ENCODE measurements at places on chromosomes 7 and 10.

- peak; percentile 82 for DNase-seq
These were observed 15.0 kb downstream of the SNX8 start for GRCh38 chr7:2299131-2299829.

- DNase-seq = no peak
These were observed 68.5 kb downstream of the LRRN3 start for GRCh38 chr7:111159426-111159825.

GRCh38 chr7:105010504-105011130, 3.4 kb upstream of the KMT2E start:
- no peak for DNase-seq

DNA sequence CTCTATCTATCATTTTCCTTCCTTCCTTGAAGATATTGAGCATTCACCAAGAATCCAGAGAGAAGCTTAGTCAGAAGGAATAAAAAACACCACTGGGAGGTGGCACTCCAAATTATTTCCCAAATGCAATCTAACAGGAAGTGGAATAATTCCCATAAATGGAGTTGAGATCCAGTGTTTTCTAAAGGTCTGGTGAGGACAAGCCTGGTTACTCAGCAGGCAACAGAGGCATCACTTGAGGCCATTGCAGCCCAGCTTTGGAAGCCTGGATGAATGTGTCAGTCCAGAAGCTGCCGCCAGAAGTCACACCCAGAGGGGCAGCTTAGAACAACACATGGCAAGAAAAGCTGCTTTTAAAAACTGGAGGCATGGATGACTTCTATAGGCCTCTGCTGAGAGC, 288.9 kb upstream of the KLF6 start:
- DNase-seq = peak; percentile 85

DNA sequence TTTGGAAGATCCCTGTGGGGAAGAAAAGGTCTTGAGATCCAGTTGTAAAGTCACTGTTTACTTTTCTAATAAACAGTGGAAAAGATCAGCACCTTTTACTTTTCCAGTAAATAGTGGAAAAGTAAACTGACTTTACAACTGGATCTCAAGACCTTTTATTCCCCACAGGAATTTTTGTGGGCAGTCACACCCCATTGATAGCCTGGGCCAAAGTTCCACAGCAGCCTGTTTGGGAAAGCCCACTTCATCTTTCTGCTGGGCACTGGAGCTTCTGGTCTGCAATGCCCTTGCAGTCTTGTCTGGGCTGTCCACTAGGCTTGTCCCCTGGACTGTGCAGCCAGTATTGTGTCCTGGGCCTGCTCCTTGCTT, 50.2 kb downstream of the ADCY1 start:
- no peak for DNase-seq

GRCh38 chr10:3271354-3272115, 99.0 kb upstream of the PITRM1 start:
- no peak for DNase-seq

- no peak for DNase-seq
These were observed 5.4 kb downstream of the CPVL start for GRCh38 chr7:29140873-29141468.

DNA sequence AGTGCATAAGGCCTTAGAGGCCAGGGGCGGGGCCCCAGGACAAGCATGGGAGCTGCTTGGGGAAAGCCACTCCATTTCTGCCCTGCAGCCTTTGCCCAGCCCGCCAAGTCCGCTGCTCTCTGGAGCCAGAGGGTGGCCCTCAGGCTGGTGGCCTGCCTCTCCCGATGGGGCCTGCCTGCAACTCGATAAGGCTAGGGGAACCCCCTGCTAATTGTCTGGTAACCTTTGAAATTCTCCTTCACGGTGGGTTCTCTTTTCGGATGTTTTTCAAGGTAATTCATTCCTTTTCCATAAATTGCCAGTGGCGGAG, 94.9 kb downstream of the ZMIZ1 start:
- DNase-seq = no peak

- no peak for DNase-seq
These were observed 966 bp downstream of the FBH1 start for GRCh38 chr10:5891009-5891408.

GRCh38 chr7:74039337-74039736, 11.4 kb downstream of the ELN start:
- no peak for DNase-seq

DNA sequence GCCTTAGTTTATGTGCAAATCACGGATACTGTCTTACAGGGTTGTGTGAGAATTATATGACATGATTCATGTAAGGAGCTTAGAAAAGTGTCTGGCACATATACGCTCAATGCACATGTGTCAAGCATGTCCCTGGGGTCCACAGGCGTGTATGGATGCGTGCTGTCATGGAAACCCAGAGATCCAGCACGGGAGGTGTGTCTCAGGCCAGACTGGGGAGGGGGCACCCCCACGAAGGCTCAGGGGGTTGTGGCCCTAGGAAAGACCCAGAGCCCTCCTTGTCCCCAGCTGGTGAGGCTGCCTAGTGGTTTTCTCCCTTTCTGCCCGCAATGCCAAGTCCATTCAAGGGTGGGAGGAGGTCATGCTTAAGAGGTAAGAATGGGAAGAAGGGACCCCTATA, 9.1 kb downstream of the BTBD16 start:
- no peak for DNase-seq
